ENCODE measurements at places on chromosomes 11 and 22.

DNA sequence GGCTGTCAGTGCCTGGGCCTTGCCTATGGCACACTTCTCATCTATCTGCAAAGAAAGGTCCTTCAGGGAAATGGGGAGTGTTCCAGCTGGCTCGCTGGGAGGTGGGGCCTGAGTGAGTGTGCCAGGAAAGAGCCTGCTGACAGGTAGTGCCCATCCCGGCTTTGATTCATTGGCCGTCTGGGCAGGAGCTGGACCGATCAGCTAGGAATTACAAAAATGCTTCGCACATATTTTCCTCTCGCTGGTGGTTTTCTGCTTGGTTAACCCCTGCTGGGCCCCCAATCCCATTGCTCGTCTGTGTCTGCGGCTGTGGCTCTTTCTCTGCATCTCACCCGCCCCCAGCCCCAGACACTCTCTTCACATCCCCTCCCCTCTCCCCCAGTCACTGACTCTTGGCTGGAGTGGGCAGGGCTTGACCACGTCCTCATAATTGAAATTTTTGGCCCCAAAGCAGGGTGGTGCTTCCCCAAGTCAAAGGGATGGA lies 10.8 kb downstream of the LIF start:
- no peak for ATAC-seq

DNA sequence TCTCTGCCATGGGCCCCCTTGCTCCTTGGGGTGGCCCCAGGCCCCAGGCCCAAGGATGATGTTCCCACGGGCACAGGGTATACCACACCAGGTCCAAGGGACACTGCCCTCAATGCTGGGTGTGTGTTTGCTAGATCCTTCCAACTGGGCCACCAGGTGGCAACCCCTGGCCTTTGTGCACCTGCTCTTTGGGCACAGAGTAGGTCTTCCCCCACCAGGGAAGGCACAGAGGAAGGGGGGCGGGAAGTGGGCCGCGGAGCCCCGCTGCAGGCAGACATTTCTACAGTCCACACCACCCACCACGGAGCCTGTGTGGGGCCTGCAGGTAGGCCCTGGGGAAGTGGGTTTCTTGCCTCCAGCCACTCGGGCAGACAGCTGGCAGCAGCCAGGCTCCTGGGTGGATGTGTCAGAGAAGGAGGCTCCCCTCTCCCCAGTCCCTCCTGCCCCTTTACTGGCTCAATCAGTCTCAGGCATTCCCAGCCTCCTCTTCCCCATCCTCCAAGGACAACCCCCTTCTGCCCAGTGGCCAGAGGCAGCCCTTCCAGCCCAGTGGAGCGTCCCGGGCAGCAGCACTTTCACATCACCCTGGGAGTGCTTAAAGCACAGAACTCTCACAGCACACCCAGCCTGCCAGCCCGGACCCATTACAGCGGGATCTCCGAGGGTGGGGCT lies 21.6 kb downstream of the MAFF start:
- no peak for ATAC-seq

- ATAC-seq: peak; percentile 21
Observed at GRCh38 chr11:134858783-134859480, 446.9 kb upstream of the B3GAT1 start.

GRCh38 chr11:72443016-72443415 lies 8.7 kb upstream of the CLPB start:
- no peak for ATAC-seq

DNA sequence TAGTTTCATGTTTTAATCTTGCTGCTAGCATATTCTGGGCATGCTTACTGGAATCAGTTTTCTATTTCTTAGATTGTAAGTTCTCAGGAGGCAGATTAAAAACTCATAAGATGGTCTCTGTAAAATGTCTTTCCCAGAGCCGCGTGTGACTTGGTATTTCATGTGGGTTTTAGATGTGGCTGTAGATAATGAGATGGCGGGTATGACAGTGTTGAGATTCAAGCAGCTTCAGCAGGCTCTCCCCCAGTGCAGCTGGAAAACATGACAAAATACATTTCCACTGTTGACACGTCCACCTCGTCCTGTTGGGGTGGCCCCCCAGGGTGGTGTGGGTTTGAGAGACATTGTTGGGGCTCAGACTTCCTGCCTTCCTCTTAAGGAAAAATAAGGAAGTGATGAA lies 106.8 kb downstream of the KIRREL3 start:
- ATAC-seq: no peak

GRCh38 chr22:42889304-42889703 lies 32.2 kb upstream of the ARFGAP3 start:
- ATAC-seq: peak; percentile 90

- no peak for ATAC-seq
Observed at GRCh38 chr11:27938011-27938410, 169.9 kb downstream of the KIF18A start.

- no peak for ATAC-seq
Observed at GRCh38 chr11:65894034-65894591, 3.6 kb downstream of the CCDC85B start.

DNA sequence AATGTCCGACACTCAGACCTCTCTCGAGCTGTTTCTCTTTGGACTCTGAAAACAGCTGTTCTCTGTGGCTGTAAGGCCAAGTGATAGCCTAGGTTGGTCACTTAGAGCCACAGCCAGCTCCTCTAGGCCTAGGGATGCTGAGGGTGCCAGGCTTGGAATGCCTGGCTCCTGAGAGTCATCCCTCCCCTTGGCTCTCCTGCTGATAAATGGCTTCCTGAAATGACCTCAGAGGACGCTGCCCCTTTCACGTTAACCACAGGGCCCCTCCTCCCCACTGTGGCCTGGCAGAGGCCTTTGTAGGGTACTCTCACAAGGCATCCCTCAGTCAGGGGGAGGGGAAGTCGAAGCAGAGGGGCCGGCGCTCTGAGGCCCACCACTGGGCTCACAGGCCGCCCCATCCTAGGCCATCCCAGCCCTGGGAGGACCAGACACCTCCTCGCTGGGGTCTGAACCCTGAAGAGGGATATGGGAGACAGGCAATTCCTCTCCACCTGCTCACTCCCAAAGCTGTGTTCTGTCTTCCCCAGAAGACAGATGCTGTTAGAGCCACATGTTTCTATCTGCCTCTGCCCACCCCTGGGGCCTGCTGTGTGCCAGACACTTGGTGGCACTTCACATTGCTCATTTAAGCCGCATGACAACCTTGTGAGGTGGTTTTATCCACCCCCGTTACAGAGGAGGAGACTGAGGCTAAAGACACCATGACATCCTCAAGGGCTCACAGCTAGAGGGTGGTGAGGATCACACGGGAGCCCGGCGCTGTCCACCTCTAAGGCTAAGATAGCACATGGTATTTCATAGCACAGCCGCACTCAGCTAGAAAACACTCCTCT lies 50.9 kb downstream of the ARFGAP3 start:
- ATAC-seq: no peak

DNA sequence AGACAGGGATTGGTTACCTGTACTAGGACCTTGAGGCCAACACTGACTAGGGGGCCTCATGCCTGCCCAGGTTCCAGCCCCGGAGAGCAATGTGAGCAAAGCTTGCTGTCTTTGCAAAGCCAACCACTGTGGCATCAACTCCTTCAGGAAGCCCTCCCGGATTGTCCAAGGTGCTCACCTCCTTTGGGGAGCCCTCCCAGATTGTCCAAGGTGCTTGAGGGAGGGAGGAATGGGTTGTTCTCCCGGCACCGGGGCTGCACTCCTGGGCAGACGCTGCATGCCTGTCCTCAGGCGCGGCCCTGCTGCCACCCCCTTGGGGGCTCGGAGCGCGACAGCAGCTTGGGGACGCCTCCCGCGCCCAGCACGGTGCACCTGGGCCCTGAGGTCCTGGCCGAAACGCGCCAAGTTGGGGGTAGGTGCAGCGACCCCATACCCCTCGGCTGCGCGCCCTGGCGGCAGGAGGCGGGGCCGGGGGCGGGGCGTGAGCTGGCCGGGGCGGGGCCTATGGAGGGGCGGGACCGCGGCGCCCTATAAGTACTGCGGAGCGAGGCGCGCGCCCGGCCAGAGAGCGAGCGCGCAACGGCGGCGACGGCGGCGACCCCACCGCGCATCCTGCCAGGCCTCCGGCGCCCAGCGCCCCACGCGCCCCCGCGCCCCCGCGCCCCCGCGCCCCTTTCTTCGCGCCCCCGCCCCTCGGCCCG lies at the start of gene CD81:
Gene CD81, plus strand, starts transcription at position 560 of the 701 bp plus-strand sequence. CDS start 240 bp downstream, outside the sequence.
- peak; percentile 84 for ATAC-seq

DNA sequence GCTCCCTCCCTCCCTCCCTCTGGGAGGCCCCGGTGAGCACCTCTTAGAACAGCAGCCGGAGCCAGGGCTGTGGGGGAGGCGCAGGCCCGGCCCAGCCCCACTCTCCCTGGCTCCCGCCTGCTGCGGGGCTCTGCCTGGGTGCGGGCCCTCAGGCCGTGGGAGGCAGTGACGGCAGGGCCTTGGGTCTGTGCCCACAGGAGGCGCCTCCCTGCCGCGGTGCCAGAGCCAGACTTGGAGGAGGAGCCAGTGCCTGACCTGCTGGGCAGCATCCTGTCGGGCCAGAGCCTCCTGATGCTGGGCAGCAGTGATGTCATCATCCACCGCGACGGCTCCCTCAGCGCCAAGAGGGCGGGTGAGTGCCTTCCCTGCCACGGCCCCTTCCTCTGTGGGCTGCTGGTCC lies 9.5 kb downstream of the IRF7 start:
- no peak for ATAC-seq

DNA sequence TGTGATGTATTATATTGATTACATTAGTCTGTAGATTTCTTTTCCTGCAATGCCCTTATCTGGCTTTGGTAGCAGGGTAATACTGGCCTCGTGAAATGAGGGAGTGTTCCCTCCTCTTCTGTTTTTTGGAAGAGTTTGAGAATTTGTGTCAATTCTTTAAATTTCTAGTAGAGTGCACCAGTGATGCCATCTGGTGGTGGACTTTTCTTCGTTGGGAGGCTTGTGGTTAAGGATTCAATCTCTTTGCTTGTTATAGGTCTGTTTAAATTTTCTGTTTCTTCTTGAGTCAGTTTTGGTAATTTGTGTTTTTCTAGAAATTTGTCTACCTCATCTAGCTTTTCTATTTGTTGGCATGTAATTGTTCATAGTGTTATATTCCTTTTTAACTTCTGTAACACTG lies 18.9 kb downstream of the SHANK3 start:
- ATAC-seq: no peak

DNA sequence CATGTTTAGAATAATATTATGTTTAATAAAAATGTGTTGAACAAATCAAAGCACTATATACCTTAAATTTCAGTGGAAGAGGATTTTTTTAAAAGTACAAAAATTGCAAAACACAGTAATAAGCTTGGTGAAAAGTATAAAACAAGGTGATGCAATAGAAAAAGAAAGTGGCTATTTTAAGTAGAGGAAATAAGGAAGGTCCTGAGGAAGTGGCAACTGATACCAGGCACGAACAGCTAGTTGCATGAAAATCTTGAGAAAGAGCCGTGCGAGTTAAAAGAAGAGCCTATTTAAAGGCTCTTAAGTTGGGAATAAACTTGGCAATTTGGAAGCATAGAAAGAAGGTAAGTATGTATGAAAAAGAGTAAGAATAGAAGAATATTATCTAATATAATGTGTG lies 1679.3 kb downstream of the LRRC4C start:
- no peak for ATAC-seq

- no peak for ATAC-seq
Observed at GRCh38 chr11:16805938-16806337, 67.5 kb downstream of the C11orf58 start.

GRCh38 chr11:133346137-133346536 lies 186.2 kb downstream of the OPCML start:
- no peak for ATAC-seq

DNA sequence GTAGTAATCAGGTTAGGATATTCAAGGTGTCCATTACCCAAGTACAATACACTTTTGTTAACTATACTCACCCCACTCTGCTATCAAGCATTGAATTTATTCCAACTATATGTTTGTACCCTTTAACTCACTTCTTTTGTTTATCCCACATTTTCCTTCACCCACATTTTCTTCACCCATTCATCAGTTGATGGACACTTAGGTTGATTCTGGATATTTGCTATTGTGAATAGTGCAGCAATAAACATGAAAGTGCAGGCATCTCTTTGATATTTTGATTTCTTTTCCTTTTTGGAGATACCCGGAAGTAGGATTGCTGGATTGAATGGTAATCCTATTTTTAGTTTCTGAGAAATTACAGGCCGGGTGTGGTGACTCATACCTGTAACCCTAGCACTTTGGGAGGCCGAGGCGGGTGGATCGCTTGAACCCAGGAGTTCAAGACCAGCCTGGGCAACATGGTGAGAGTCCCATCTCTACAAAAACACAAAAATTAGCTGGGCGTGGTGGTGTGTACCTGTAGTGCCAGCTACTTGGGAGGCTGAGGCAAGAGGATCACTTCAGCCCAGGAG lies 6.5 kb downstream of the TMEM25 start:
- ATAC-seq: no peak

DNA sequence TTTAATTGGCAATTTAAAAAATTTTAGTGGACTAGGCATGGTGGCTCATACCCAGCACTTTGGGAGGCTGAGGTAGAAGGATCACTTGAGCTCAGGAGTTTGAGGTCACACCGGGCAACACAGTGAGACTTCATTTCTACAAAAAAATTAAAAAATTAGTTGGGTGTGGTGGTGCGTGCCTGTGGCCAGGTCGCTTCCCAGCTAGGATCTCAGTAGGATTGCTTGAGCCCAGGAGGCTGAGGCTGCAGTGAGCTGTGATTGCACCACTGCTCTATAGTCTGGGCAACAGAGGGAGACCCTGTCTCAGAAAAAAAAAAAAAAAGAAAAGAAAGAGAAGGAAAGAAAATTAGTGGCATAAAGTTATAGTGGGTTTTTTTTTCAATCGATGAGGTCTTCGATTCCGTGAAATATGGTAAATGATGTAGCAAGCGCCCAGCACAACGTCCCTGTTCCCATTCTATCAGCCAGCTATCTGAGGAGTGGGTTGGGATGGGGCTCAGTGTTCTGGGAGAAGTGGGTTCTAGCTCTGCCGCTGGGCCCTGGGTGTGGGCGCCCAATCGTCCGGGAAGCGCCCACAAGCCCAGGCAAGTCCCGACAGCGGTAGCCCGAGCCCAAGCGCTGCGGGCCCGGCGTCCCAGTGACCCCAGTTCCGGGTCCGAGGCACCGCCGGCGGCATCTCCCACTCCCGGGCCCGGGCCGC lies 1.4 kb downstream of the FOSL1 start:
- ATAC-seq: no peak

GRCh38 chr11:1916132-1916985 lies 3.1 kb upstream of the TNNT3 start:
- ATAC-seq: peak; percentile 74

- ATAC-seq: no peak
Observed at GRCh38 chr11:119744577-119744976, 15.6 kb upstream of the NECTIN1 start.

- ATAC-seq: no peak
Observed at GRCh38 chr11:77188633-77189491, 60.8 kb downstream of the MYO7A start.

Measured in stimulated activated memory B cell treated with anti-CD40 and anti-IgM and Interleukin-4, amounts not matched to agents 10 μg/mL and 1 μg/mL and 100 μg/mL, for 72 hours (primary cell).